ENCODE measurements at places on chromosomes 12 and 14. TPM values are rescaled to one million over a fixed set of nuclear protein-coding genes. Genes with fewer than 3 reads are reported as not detected.

INSM2 gene
- total RNA-seq = not detected

CMTM5 gene
- 1.2 TPM for total RNA-seq

ADAMTS20 gene
- total RNA-seq = not detected

ASCL4 gene
- total RNA-seq = not detected

DCN gene
- total RNA-seq = 0.67 TPM

CMA1 gene
- total RNA-seq = not detected

TBK1 gene
- total RNA-seq = 47.3 TPM

APOF gene
- total RNA-seq = not detected

TSPAN11 gene
- total RNA-seq = 1.1 TPM

CLEC1B gene
- under 0.01 TPM for total RNA-seq

LRRC10 gene
- total RNA-seq = not detected

KCNK10 gene
- not detected for total RNA-seq

JPH4 gene
- not detected for total RNA-seq

NRIP2 gene
- total RNA-seq = not detected

ERGIC2 gene
- total RNA-seq = 41.3 TPM

ACOT6 gene
- total RNA-seq = not detected

CFAP251 gene
- 3.6 TPM for total RNA-seq

CIDEB gene
- 1.7 TPM for total RNA-seq

STRN3 gene
- total RNA-seq = 62.5 TPM

SDR9C7 gene
- total RNA-seq = not detected

BLOC1S1 gene
- total RNA-seq = 50.5 TPM

SLC7A8 gene
- 24.1 TPM for total RNA-seq

GLIPR1 gene
- total RNA-seq = 1.7 TPM

GPR68 gene
- under 0.01 TPM for total RNA-seq

RIMBP2 gene
- not detected for total RNA-seq

RFX4 gene
- total RNA-seq = not detected

ZBTB42 gene
- 6.9 TPM for total RNA-seq

NYNRIN gene
- 1.7 TPM for total RNA-seq

NTS gene
- total RNA-seq = under 0.01 TPM

LMNTD1 gene
- under 0.01 TPM for total RNA-seq

GALNT9 gene
- not detected for total RNA-seq

PLD4 gene
- 0.33 TPM for total RNA-seq

GPHN gene
- total RNA-seq = 82.9 TPM
